ENCODE measurements at places on chromosomes 13 and 19. TPM values are rescaled to one million over a fixed set of nuclear protein-coding genes. Genes with fewer than 3 reads are reported as not detected.

The PSPN gene
- total RNA-seq = 4.5 TPM

GRCh38 chr13:30700364-30700763 is 35.0 kb upstream of the ALOX5AP start:
- no peak for DNase-seq

DNA sequence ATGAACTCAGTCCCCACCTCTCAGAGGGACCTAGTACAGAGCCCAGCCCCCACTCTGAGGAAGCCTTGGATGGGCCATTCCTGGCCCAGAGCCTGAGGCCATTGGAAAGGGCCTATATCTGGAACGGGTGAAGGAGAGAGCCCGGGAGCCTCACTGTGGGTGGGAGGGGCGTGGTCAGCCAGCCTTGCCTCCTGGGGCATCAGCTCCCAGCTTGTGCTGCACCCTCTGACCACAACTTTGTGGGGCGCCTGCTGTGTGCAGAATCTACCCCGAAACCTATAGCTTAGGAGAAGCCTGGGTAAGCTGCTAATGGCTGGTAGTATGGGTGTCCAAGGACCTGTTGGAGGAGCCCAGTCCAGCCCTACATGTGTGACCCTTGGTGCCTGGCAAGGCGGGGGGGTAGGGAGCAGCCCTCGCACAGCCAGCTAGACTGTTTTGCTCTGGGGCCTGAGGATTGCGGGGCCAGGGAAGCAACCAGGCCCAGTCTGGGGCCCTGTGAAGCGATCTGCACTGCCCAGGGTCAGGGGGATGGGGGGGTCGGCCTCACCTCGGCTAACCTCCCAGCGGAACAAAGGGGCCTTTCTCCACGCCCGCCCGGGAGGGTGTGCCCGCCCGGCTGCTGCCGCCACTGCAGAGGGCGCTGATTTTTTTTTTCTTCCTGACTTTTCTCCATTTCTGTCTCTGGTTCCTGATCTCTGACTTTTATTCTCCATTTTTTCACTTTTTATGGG is 42.3 kb downstream of the LYL1 start:
- no peak for DNase-seq

The CD209 gene
- total RNA-seq = 7.5 TPM

- no peak for DNase-seq
These were observed 580.6 kb upstream of the SPRY2 start for GRCh38 chr13:80921541-80921940.

DNA sequence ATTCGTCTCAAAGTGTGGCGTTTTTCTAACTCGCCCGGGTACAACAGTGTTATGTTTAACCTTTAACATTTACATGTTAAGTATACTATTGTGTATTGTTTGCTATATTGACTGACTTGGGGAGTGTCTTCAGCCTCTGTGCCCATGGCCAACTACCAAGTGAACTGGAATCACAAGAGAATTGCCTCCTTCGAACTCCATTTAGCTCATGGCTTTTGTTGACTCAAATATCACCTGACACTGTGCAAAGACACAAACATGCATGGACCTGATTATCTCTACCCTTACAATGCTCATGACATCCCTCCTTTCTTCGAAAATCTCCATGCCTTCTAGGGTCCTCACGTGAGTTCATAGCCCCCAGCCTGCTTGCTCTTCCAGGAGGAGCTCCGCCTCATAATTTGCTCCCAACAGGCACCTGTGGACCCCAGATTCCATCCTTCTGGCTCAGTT is 704 bp downstream of the ZNF814 start:
- DNase-seq = peak; percentile 16

Measured in mucosa of gallbladder (tissue), 1 donor.